ENCODE measurements at places on chromosomes 6 and 20.

GRCh38 chr6:110537208-110538123 lies 61.1 kb upstream of the SLC22A16 start:
- peak; percentile 67 for DNase-seq

DNA sequence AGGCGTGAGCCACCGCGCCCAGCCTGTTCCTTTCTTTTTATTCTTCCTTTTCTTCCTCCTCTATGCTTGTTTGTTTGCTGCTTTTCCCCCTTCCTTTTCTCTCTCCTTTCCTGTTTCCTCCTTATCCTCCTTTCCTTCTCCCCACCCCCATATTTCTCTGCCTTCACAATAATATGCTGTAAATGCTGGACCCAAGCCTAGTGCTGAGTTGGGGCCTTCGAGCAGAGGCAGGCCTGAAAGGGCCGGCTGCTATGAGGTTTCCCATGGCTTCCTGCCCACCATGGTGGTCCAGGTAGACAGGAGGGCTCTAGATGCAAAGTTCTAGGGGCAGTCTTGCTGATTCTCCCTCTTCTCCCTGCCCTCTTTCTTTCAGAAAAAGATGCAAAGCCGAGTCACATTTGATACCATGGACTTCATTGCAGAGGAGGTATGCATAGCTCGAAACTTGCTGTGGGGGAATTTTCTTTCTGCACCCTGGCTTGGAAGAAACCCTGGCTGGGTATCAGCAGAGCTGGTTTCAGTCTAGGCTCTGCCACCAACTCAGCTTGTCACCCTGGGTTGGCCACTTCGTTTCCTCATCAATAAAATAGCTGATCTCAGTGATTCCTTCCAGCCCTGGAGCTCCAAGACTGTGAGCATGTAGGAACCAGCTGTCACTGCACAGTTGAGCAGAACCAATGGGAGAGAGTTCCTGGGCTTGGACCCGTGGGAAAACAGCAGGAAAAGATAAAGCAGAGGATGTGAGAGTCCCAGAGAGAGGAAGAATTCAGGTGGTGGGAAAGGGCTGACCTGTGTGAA lies 7.4 kb downstream of the CNBD2 start:
- no peak for DNase-seq

DNA sequence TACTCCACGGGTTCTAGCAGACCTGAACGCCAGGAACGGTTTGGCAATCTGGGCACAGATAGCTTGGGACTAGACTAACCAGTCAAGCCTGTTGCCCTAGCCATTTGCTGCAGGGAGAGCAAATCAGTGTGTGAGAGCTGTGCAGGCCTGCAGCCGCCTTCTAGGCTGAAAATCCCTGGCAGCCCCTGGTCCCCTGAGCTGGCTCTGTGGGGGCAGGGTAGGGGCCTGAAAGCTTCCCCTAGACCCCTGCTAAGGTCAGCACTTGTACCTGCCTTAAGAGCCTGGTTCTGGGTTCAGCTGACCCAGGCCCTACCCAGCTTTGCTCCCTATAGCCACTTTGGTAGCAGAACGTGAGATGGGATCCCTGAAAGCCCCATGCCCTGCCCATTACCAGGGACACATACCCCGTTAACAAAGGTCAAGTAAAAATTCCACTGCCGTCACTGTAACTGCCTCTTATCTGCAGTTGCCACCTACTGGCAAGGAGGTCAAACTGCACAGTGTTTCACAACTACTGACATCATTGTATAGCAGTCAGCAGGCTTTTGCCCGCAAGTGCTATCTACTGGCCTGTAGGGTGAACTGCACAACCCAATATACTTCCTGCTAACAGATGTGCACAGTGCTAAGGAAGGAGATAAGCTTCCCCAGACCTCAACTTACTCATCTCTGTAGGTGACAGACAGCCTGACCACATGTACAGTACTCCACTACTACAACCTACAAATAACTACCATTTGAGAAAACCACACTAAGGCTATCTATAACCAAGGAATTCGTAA lies 95.1 kb upstream of the OLIG3 start:
- peak; percentile 21 for DNase-seq

GRCh38 chr20:22490287-22491193 lies 93.8 kb downstream of the FOXA2 start:
- no peak for DNase-seq

- no peak for DNase-seq
Measured at GRCh38 chr20:37419774-37420542, 74.0 kb downstream of the SRC start.

DNA sequence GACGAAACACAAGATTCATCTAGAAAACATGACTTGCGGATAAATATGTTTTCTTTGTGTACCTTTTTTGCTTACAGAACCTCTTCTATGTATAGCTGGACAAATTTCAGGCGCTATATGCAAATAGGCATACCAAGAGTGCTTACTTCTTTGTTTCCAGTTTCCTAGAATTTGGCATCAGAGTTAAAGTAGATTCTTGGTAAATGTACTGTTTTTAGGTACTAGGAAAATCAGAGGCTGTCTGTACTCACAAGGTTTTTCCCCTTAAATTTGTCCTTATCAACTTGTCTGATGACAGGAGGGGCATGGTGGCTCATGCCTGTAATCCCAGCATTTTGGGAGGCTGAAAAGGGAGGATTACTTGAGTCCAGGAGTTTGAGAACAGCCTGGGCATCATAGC lies 124.9 kb upstream of the TMEM170B start:
- DNase-seq: no peak

GRCh38 chr6:890201-890600 lies 197.3 kb upstream of the EXOC2 start:
- DNase-seq: no peak

DNA sequence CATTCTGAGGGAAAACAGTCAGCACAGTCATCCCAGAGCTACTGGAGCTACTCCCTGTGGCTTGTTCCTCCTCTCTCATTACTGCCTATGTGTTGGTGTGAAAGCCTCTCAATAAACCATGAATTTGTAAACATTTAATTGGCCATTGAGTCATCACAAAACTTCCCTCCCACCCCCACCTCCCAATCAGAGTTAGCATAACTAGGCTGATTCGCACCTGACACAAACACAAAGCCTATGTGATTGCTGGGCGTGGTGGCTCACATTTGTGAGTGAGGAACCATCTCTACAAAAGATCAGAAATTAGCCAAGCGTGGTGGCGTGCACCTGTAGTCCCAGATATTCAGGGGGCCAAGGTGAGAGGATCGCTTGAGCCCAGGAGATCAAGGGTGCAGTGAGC lies 17.1 kb upstream of the SNTA1 start:
- DNase-seq: no peak

Data from common myeloid progenitor, CD34-positive (primary cell).